Activated T-cell treated with anti-CD3 and anti-CD28 coated beads for 48 hours (primary cell): ENCODE measurements at places on chromosomes 4 and X.

- no peak for DNase-seq
Observed at GRCh38 chr4:6092971-6093370, 74.7 kb upstream of the C4orf50 start.

GRCh38 chr4:71593311-71593710, 190.6 kb downstream of the GC start:
- no peak for DNase-seq

- DNase-seq: no peak
Observed at GRCh38 chr4:94603170-94603747, 151.5 kb downstream of the PDLIM5 start.

DNA sequence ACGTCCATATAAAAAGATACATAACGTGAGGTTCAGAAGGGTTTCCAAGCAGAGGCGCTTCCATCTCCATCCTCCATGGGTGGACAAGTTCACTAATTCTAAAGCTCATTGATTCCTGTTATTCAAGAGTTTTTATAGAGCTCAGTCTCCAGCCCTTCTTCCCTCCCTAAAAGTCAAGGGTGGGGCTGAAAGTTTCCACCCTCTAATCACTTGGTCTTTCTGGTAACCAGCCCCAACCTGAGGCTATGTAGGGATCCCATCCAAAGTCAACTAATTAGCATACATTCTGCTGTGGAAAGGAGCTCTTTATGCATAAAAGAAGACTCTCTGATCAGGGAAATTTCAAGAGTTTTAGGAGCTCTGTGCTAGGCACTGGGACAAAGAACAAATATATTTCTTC, 46.9 kb upstream of the VEGFC start:
- no peak for DNase-seq

DNA sequence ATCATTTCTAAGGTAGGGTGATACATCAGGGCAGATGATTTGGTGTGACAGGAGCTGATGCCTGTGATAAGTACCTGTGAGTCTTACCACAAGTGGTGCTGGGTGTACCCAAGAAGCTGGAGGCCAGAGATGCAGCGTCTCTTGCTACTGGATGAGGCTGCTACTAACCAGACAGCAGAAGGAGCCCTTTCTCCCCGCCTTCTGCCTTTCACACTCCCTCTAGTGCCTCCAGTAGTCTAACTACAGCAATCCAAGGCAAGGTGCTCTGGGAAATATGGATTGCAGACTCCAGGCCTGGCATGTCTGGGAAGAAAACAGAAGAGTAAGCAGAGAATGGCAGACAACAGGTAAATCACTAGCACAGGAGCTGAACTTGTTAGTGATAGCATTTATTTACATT, 470.8 kb downstream of the NKX6-1 start:
- DNase-seq: no peak

DNA sequence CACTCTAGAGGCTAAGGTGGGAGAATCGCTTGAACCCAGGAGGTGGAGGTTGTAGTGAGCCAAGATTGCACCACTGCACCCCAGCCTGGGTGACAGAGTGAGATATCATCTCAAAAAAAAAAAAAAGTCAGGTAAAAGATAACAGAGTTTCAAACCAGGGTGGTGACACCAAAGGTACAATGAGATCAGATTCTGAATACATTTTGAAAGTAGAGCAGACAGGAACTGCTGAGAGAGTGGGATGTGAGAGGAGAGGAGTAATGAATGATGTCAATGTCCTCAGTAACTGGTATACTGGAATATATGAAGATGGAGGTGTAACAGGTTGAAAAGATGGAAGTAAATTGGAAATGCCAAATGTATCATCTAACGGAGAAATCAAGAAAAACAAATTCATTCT, 135.6 kb downstream of the CAMK2D start:
- DNase-seq: no peak

DNA sequence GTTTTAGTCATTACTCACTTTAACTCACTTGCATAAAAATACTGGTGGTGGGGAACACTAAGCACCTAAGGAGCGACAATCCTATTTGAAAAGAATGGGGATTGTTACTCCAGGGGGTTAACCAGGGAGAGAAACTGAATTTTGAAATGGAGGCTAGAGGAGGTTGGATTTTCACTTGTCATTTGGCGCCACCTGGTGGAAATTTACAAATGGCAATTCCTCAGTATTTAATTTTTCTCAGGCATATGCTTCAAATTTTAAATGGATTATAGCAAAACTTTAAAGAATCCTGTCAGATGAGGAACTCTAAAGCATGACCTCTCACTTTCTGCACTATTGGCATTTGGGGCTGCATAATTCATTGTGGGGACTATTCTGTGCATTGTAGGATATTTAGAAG, 2.7 kb upstream of the GEMIN8 start:
- DNase-seq: no peak

DNA sequence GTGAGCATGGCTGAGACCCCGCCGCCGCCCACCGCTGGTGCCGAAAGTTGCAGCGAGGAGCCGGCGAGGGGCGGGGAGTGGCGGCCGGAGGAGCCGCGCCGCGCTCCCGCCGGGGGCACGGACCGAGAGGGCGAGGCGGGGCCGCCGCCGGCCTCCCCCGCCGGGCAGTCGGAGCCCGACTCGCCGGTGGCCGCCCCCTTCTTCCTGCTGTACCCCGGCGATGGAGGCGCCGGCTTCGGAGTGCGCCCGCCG, 16.5 kb downstream of the UTP3 start:
- no peak for DNase-seq

GRCh38 chr4:121338518-121338917, 42.3 kb downstream of the QRFPR start:
- no peak for DNase-seq

- no peak for DNase-seq
Observed at GRCh38 chr4:80521438-80521837, 185.9 kb downstream of the CFAP299 start.

GRCh38 chr4:121712001-121712651, 15.3 kb upstream of the ANXA5 start:
- no peak for DNase-seq
